ENCODE measurements at places on chromosomes 12 and 14. TPM values are rescaled to one million over a fixed set of nuclear protein-coding genes. Genes with fewer than 3 reads are reported as not detected.

GRCh38 chr14:30077946-30078345, 150.3 kb upstream of the PRKD1 start:
- H3K36me3 ChIP-seq: no peaks in the 10 kb centered on the region
- H3K27ac ChIP-seq: no peak overlapping the region
- H3K4me3 ChIP-seq: no peak overlapping the region

DNA sequence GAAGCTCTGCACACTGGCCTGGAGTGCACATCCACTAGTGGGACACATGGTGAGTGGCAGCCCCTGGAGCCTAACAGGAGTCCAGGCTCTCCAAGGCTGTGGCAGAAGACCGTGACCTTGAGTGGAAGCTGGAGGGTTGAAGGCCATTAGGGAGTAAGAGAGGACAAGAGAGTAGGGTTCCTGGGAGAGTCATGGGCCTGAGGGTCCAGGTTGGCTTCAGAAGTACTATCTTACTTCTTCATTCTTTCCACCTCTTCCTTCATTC, 406 bp downstream of the IL23A start:
- DNase-seq: no peak
- peaks cover 4% of the 10 kb centered on the region for H3K4me1 ChIP-seq
- peaks cover 9% of the 10 kb centered on the region for H3K36me3 ChIP-seq
- H3K27me3 ChIP-seq: no peaks in the 10 kb centered on the region
- no peak overlapping the region for H3K4me3 ChIP-seq
- H3K27ac ChIP-seq: no peak overlapping the region

DNA sequence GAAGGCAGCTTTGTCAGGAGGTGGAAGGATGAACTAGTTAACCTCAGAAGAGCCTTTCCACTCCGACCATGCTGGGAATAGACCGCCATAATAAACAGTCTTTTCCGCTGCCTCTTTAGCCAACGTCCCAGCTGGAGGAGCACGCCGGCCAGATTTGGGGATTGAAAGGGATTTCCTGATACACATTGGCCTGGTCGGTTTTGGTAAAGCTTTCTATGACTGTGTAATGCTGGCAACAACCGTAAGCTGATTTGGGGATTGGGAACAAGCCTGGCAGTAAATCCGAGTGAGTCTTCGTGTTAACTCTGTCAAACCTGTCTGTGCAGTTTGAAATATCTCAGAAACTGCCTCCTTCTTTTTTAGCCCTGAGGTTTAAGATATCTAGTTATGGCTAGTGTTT, 87.0 kb downstream of the DAD1 start:
- H3K4me1 ChIP-seq: no peaks in the 10 kb centered on the region
- no peaks in the 10 kb centered on the region for H3K27me3 ChIP-seq
- no peaks in the 10 kb centered on the region for H3K36me3 ChIP-seq
- DNase-seq: no peak
- H3K4me3 ChIP-seq: no peak overlapping the region

DNA sequence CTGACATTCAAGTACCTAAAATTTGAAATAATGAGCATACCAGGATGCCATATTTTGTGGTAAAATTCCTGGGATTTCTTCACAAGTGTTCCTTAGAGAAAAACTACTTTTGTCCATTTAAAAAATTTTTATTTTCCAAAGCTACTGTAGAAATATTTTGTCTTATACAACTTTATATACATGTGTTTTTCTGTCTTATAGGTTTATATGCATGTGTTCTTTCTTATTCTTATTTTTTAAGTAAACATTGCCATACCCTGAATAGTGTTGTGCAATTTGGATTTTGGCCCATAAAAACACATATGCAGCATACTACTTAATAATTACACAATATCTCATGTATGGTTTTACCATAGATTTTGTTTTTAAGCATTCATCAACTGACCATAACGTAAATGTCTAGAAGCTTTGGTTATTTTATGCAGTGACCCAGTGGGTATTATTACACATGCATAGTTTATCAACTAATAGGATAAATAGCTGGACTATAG, 1107.4 kb upstream of the SEL1L start:
- H3K27me3 ChIP-seq: no peaks in the 10 kb centered on the region
- no peak for DNase-seq
- H3K4me3 ChIP-seq: no peak overlapping the region
- H3K36me3 ChIP-seq: no peaks in the 10 kb centered on the region
- no peak overlapping the region for H3K27ac ChIP-seq

DNA sequence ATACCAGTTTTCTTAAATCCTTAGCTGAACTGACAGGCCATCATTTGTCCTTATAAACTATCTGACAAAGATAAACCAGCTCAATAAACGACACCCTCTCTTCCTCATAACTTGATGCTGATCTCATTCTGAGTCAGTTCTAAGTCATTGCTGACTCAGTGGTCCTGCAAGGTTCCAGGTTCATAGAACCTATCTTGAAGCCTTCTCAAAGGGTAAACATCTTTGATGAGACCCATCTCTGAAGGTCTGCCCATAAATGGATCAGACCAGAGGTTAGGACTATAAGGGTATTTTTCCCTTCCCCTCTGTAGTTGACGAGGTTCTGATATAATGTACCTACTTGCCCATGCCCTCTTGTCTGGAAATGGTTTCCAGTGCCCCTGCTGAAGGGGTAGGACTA, 11.9 kb downstream of the NAA25 start:
- H3K36me3 ChIP-seq: peaks cover 1% of the 10 kb centered on the region
- H3K4me1 ChIP-seq: peaks cover 7% of the 10 kb centered on the region
- DNase-seq: peak; percentile 51
- no peak overlapping the region for H3K27ac ChIP-seq

DNA sequence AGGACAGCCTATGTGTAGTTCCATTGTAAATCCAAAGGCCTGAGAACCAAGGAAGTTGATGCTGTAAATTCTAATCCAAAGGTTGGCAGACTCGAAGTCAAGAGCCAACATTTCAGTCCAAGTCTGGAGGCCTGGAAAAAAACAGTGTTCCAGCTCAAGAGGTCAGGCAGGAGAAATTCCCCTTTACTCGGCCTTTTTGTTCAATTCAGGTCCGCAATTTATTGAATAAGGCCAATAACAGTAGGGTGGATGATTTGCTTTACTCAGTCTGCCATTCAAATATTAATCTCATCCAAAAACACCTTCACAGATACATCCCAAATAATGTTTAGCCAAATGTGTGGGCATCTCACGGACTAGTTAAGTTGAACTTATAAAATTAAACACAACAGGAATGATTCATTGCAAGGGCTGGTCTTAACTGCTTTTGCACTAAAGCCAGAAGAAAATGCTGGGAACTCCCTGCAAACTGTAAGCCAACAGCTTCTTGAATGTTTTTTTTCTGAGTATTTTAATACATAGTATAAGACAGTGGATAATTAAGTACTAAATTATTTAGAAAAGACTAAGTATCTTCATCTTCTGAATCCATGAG, 197.4 kb upstream of the GARIN6 start:
- H3K27me3 ChIP-seq: no peaks in the 10 kb centered on the region
- no peak for DNase-seq
- no peak overlapping the region for H3K27ac ChIP-seq
- no peaks in the 10 kb centered on the region for H3K36me3 ChIP-seq
- no peaks in the 10 kb centered on the region for H3K4me1 ChIP-seq

DNA sequence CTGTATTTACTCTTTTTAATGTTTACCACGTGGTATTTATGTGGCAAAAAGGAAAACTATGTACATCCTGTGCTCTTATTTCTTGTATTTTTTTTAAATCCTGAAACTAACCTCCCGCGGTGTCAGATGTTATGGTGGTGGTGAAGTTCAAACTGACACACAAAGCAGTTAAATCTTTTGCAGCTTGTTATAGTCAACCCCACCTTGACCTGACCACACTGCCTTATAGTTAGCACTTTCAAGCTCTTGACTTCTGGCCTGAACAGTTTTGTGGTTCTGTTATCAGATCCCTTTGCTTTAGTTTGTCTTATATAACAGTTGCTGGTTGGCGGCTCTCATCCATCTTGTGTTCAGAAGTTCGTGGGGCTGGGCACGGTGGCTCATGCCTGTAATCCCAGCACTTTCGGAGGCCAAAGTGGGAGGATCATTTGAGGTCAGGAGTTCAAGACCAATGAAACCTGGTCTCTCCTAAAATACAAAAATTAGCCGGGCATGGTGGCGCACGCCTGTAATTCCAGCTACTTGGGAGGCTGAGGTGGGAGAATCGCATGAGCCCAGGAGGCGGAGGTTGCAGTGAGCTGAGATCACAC, 2.1 kb downstream of the UNG start:
- peak overlapping the region; percentile 69 for H3K4me3 ChIP-seq
- H3K36me3 ChIP-seq: peaks cover 1% of the 10 kb centered on the region
- H3K27ac ChIP-seq: no peak overlapping the region
- DNase-seq: no peak
- H3K4me1 ChIP-seq: peaks cover 4% of the 10 kb centered on the region

GRCh38 chr12:29216797-29217575, 67.9 kb downstream of the FAR2 start:
- H3K27ac ChIP-seq: no peak overlapping the region
- H3K36me3 ChIP-seq: no peaks in the 10 kb centered on the region

Gene RITA1
- total RNA-seq: 11.8 TPM

Gene SAMD4A
- 25.9 TPM for total RNA-seq
